ENCODE measurements at places on chromosomes 5 and 9.

- DNase-seq: no peak
Observed at GRCh38 chr5:148072207-148072606, 8.4 kb downstream of the SPINK5 start.

DNA sequence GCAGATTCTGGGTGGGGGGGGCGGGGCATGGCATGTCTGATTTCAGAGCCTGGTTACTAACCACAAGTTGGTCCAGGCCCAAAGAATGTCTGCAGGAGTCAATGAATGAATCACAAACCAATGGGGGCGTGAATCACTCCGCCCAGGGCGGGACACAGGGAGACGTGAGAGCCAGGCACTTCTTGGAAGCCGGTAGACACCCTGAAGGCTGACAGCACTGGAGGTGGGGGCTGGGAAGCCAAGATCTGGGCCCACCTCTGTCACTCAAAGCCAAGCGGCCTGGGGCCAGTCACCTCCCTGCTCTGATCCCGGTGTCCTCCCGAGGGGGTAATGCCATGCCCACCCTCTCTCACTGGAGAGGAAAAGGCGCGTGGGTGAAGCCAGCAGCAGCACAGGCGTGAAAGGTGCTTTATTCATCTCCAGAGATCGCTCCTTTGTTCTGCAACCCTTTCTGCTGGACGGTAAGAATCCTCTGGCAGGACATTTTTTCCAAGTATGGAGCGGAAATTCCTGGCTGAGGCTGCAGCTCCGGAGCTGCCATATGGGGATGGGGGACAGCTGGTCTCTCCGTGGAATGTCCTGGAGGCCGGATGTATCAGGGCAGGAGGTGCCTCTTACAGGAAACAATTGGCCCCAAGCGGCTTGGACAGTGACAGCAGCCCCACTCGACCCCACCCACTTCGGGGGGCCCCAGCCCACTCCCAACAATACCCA lies 85.0 kb downstream of the STK10 start:
- no peak for DNase-seq

DNA sequence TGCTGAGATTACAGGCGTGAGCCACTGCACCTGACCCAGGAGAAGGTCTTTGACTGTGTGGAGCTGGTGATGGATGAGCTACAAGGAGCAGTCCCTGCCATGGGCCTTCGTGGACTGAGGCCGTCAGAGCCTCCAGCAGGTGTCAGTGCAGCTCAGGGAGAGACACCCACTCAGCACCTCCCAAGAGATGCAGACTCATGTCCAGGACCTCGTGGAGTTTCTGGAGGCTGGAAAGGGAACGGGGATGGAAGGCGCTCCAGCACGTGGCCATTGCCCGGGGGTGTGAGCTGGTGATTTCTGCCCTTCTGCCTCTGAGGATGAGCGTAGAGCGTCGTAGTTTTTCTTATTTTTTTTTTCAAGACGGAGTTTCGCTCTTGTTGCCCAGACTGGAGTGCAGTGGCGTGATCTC lies 9.5 kb downstream of the TOR4A start:
- no peak for DNase-seq

DNA sequence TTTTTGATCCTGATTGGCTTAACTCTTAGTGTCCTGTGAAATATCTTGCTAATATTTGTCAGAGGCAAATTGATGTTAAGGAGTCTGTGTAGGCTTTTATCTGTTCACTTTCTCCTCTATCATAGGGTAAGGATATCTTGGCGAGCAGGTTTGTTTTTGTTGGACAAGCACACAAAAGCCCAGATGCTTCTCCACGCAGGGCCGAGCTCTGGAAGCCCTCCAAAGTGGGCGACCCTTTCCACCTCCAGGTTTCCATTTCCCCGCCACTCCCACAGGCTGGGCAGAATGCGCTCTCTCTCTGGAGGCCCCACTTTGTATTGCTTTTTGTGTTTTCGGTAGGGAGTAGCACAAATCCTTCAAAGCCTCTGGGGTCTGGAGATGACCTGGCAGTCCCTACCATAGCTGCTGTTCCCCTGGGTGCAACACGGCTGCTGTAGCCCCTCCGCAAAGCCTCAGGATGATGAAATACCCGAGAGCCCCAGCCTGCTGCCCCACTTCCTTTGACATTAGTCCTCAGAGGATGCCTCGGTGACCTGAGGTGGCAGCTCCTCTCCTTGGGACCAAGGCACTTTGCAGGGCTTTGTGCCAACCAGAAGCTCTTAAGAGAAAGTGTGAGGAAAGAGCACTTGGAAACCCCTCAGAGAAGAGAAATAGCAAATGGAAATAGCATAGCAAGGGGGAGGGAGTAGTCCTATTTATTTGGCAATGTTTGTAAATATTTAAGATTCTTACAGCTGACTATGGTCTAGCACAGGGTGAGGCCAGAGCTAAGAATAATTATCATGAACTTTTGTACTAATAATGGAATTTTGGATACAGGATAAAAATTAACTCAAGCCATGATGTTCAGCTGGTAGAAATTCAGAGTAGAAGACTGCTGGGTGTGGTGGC lies 122.8 kb downstream of the ARHGEF28 start:
- no peak for DNase-seq

GRCh38 chr9:74824654-74825053 lies 63.1 kb downstream of the TRPM6 start:
- DNase-seq: no peak

GRCh38 chr9:90296539-90296938 lies 346.1 kb downstream of the DIRAS2 start:
- DNase-seq: no peak

- no peak for DNase-seq
Observed at GRCh38 chr5:124252191-124252638, 494.2 kb downstream of the ZNF608 start.

- no peak for DNase-seq
Observed at GRCh38 chr5:99866740-99867139, 668.4 kb upstream of the FAM174A start.

GRCh38 chr5:100790170-100790665 lies 112.9 kb downstream of the ST8SIA4 start:
- DNase-seq: no peak

GRCh38 chr5:124745007-124745927 lies 1.2 kb downstream of the ZNF608 start:
- no peak for DNase-seq

GRCh38 chr5:139549162-139549894 lies 11.8 kb upstream of the UBE2D2 start:
- no peak for DNase-seq

GRCh38 chr5:142222225-142222865 lies 102.5 kb downstream of the SPRY4 start:
- no peak for DNase-seq

GRCh38 chr9:127786773-127787104 lies 905 bp downstream of the CDK9 start:
- DNase-seq: no peak

DNA sequence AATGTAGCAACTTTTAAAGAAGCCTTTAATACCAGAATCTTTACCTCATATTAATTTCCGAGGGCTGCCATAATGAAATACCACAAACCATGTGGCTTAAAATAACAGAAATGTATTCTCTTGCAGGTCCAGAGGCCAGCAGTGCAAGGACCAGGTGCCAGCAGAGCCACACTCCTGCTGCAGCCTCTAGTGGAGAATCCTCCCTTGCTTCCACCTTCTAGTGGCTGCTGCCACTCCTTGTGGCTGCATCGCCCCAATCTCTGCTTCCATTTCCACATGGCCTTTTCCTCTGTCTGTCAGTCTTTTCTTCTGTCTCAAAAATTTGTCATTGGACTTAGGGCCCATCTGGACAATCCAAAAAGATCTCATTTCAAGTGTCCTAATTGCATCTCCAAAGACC lies 401.5 kb downstream of the EFNA5 start:
- no peak for DNase-seq

- no peak for DNase-seq
Observed at GRCh38 chr5:38843665-38844064, 2.1 kb upstream of the OSMR start.

DNA sequence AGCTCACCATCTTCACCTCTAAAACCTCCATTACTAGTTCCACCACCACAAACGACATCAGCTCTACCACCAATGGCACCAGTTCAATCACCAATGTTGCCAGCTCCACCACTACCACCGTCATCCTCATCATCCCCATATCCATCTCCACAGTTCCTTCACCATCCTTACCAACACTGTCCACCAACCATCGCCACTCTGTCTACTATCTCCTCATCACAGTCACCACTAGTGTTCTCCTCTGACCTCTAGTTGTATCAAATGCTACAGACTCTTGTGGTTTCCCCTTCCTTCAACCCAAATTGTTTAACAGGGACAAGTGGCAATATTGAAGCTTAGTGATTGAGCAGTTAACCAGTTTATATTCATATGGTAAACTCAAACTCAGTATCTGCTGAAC lies 182.6 kb downstream of the CAAP1 start:
- DNase-seq: no peak

DNA sequence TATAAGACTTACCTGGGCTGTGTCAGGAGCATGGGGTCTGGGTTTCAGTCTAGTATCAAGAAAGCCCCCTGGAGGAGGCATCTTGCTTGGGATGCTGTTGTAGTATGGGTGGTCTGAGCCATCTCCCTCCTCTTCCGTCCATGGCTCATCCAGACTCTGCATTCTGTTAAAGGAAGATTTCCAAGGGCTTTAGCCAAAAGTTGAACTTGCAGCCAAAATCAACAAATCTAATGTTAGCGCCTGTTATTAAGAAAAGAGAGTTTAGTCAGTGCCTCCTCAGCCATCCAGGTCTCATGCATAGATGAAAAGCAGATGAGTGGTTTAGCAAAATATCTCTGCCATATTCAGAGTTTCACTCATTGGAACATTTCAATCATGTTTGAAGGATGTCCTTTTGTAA lies 55.6 kb downstream of the S1PR3 start:
- no peak for DNase-seq

GRCh38 chr5:72507231-72507906 lies at the start of gene ZNF366:
Gene ZNF366, minus strand, starts transcription at chr5:72507410. Its CDS starts 45,914 bp downstream, at chr5:72461496.
- no peak for DNase-seq

DNA sequence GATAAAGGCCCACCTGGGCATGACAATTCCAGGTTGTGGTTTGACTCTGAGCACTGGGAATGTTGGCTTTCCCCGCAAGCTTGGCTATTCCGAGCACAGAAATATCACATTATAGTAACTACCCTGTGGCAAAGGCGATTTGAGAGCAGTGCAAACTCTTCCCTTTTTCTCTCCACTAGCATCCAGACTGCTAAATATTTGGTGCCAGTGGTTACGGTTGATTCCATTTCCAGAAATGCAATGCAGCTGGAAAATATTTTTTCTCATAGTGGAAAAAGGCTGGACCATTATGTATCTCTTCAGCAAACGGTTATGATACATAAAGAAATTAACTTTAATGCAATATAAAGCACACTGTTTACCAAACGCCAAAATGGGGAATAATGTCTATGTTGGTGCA lies 158.0 kb downstream of the ENC1 start:
- DNase-seq: no peak

- DNase-seq: no peak
Observed at GRCh38 chr9:87533271-87533670, 35.6 kb downstream of the DAPK1 start.

DNA sequence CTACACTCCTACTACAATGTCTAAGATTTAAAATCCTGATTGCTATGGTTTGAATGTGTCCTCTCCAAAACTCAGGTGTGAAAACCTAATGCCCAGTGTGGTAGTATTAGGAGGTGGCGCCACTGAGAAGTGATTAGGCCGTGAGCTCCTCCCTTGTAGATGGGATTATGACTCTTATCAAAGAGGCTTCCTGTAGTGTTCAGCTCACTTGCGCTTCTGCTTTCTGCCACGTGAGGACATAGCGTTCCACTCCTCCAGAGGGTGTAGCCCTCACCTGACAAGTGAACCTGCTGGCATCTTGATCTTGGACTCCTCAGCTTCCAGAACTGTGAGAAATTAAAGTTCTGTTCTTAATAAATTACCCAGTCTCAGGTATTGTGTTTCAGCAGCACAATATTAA lies 33.0 kb upstream of the WHRN start:
- no peak for DNase-seq

- no peak for DNase-seq
Observed at GRCh38 chr5:78920604-78921003, 64.5 kb downstream of the ARSB start.

- DNase-seq: no peak
Observed at GRCh38 chr9:14316602-14317300, 2.8 kb upstream of the NFIB start.

DNA sequence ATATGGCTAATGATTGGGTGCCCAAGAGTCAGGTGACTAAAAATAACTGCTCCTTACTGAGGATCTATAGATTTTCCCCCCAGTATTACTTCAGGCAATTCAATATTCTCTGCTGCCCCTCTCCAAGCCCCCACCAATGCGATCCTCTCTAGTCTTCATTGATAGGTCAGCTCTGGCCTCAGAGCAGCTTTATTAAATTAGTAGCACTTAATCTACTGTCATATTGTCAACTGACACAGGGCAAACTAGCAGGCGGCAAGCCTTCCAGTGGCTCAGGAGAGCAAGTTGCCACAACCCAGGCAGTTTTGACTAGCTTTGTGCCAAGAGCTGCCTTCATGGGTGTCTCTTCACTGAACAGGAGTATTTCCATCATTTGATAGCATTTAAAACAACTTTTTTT lies 462.9 kb downstream of the BNC2 start:
- DNase-seq: no peak

GRCh38 chr9:96161819-96162218 lies 140.2 kb downstream of the HSD17B3 start:
- no peak for DNase-seq

- no peak for DNase-seq
Observed at GRCh38 chr5:13930541-13931171, 13.8 kb downstream of the DNAH5 start.

GRCh38 chr5:16461782-16462181 lies 3.8 kb downstream of the ZNF622 start:
- no peak for DNase-seq

- DNase-seq: no peak
Observed at GRCh38 chr9:96501633-96502538, 51.9 kb downstream of the HABP4 start.

- DNase-seq: no peak
Observed at GRCh38 chr5:168765551-168766425, 186.6 kb upstream of the PANK3 start.

DNA sequence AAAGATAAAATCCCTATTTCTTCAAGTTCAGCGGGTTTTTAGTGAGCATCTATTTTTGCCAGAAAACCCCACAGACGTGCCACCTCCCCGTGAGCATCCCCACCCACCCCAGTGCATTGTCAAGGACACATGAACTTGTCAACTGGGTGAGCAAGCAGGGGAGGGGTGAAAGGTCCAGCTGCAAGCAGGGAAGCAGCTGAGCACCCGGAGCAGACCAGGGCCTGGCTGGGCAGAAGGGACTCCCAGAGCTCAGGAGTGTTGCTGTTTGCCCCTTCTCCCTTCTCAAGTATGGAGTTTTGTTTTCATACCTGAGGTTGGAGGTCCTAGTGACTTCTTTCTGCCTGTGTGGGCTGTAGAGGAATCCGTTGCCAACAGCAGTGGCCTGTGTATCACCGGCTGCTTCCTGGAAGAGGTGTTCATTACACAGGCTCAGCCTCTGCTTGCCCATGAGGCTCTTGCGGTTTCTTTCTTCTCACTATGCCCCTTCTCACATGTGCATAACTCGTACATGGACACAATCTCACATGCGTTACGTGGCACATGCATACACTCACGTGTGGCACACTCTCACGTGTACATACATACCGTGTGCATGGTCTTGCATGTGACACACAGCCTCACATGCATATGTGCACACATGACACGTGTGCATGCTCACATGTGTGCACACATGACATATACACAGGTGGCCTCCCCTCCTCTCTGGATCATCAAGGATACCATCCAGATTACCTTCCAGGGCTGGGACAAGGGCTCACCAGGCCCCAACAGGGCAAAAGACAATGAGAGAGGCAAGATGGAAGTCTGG lies 126.7 kb downstream of the MVB12B start:
- DNase-seq: no peak

Data from stimulated activated CD8-positive, alpha-beta memory T cell treated with anti-CD3 and anti-CD28 coated beads, Interleukin-4, amount 100 ng/mL, for 4 hours (primary cell).